MM.1S (cell line): ENCODE measurements at places on chromosomes 2 and 18.

DNA sequence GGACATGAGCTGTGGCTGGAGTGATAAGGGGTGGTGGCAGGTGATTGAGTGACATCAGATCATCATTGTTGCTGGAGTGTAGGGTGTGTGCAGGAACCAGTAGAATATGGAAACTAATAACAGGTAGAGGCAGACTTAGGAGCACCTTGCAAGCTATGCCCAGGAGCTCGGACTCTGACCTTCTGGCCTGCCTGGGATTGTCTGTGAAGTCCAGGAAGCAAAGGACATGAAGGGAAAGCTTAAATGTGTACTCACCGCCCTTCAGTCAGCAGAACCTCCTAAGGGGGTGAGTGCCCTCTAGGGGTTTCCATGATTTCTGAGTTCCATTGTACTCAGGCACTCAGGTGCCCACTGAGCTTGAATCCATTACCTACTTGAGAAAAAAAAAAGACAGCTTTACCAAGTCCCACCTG lies 104.2 kb downstream of the CRIM1 start:
- no peak overlapping the region for H3K4me3 ChIP-seq
- no peak for DNase-seq
- H3K27me3 ChIP-seq = no peaks in the 10 kb centered on the region
- H3K4me1 ChIP-seq = peaks cover 4% of the 10 kb centered on the region; the same call in 1 of the 2 replicates
- no peak overlapping the region for H3K27ac ChIP-seq

- peaks cover 3% of the 10 kb centered on the region; the same call in 1 of the 2 replicates for H3K4me1 ChIP-seq
- peak; percentile 16 for DNase-seq
- no peaks in the 10 kb centered on the region for H3K27me3 ChIP-seq
These were observed 814 bp downstream of the FZD7 start for GRCh38 chr2:202034249-202035088.

GRCh38 chr2:217090024-217090473 lies 230.2 kb upstream of the TNP1 start:
- peak overlapping the region; percentile 41 for H3K4me3 ChIP-seq
- H3K4me1 ChIP-seq = peaks cover 7% of the 10 kb centered on the region; the same call in 1 of the 2 replicates
- peak overlapping the region; percentile 41; the same call in 1 of the 2 replicates for H3K27ac ChIP-seq
- no peaks in the 10 kb centered on the region for H3K36me3 ChIP-seq
- no peaks in the 10 kb centered on the region for H3K27me3 ChIP-seq

DNA sequence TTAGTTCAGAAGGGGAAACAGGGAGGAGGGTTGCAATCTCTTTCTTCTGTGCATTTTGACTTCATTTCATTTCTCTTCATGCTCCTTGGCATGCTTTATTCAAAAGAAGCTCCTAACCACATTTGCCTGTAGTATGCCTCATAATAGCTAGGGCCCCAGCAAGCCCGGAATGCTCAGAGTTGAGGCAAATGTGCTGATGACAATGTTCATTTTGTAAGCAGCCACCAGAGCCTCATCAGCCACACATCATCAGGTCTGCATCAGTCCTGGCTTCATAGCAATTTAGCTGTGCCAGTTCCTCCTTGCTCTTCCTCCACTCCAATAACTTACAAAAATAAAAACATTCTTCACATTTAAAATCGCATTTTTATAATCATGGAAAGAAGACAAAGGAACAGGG lies 65.4 kb upstream of the MMADHC start:
- no peak overlapping the region for H3K4me3 ChIP-seq
- H3K27ac ChIP-seq = no peak overlapping the region
- H3K36me3 ChIP-seq = no peaks in the 10 kb centered on the region

DNA sequence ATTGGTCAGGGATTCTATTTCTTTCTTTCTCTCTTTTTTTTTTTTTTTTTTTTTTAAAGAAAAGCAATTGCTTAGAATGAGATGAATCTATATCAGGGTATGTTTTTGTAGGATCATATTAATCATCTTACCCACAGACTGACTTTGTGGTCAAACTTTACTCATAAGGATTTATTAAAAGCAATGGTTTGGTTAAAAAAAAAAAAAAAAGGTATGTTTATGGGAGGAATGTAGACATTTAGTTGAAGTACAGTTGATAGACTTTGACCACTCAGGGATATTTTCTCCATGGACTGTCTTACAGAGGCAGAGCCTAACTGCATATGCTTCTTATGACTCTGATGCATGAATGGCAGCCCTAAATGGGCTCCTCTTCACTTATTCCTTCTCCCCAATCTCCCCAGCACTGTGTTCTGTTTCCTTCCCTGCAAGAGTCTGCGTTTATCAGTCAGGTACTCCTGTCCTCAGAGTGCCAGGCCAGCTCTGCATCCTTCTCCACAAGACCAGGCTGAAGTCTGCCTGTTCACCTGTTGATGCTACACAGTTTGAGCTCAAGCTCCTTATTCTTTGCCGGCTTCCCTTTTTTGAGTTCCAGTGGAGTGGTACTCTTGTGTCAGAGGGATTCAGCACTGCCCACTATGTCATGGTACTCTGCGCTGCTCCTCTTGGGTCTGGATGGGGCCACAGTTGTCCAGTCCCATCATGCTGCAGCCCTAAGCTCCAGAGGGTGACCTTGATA lies 24.3 kb downstream of the CRIM1 start:
- no peak for DNase-seq
- no peaks in the 10 kb centered on the region for H3K4me1 ChIP-seq
- no peaks in the 10 kb centered on the region for H3K36me3 ChIP-seq
- no peak overlapping the region for H3K4me3 ChIP-seq

GRCh38 chr2:60515721-60516226 lies 37.7 kb downstream of the BCL11A start:
- H3K4me1 ChIP-seq = no peaks in the 10 kb centered on the region
- no peaks in the 10 kb centered on the region for H3K36me3 ChIP-seq
- H3K27ac ChIP-seq = no peak overlapping the region
- H3K4me3 ChIP-seq = no peak overlapping the region
- H3K27me3 ChIP-seq = no peaks in the 10 kb centered on the region
- no peak for DNase-seq

DNA sequence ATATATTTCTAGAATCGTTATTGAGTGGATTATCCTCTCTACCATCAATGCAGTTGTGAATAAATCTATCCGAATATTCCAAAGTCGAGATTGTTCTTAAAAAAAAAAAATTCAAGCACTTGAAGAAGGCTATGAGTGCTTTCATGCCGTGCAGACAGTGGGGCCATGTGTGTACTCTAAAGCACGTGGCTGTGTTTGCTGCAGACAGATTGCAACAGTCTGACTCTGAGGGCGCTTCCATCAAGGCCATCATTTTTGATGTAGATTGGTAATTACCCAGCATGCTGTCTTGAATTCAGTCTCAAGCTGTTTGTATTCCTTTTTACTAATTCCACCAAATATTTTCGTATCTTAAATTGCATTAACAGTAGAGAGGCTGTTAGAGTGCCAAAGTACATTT lies 325.9 kb upstream of the LINC00305 start:
- no peak overlapping the region for H3K4me3 ChIP-seq
- DNase-seq = no peak
- H3K4me1 ChIP-seq = no peaks in the 10 kb centered on the region; the same call in 1 of the 2 replicates
- no peaks in the 10 kb centered on the region for H3K27me3 ChIP-seq
- H3K36me3 ChIP-seq = no peaks in the 10 kb centered on the region

GRCh38 chr2:665340-666073 lies 11.7 kb downstream of the TMEM18 start:
- H3K27ac ChIP-seq = no peak overlapping the region
- H3K4me1 ChIP-seq = no peaks in the 10 kb centered on the region
- peaks cover 7% of the 10 kb centered on the region; the same call in 1 of the 2 replicates for H3K36me3 ChIP-seq
- no peak overlapping the region for H3K4me3 ChIP-seq
- DNase-seq = no peak

DNA sequence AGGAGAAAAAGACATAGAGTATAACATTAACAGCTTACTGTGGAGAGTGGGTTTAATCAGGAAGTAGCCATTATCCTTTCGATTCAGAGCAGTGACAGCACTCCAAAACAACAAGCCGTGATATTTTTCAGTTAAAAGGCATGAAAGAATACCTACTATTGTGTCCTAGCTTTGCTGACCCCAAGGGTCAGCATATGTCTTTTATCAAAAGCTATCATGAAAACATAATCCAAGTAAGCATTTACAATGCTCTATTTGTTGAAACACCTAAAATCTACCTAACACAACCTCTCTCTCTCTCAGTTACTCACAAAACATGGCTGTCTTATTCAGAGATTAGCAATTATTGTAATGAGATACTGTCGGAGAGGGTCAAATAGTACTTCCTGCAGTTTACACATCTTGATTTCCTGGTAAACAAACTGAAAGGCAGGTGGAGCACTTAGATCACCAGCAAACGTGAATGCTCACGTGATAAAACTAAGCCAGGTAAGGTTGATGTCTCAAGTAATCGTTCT lies 100.0 kb downstream of the BAZ2B start:
- peak; percentile 88 for DNase-seq
- H3K36me3 ChIP-seq = no peaks in the 10 kb centered on the region

- no peaks in the 10 kb centered on the region for H3K27me3 ChIP-seq
- no peak for DNase-seq
- no peak overlapping the region for H3K4me3 ChIP-seq
These were observed 34.0 kb downstream of the ARHGAP28 start for GRCh38 chr18:6763524-6763923.

- H3K27me3 ChIP-seq = no peaks in the 10 kb centered on the region
- DNase-seq = no peak
- peaks cover 5% of the 10 kb centered on the region; the same call in 1 of the 2 replicates for H3K4me1 ChIP-seq
- no peak overlapping the region for H3K4me3 ChIP-seq
These were observed 43.4 kb upstream of the ROCK2 start for GRCh38 chr2:11387843-11388242.

GRCh38 chr2:164840930-164841718 lies 499 bp downstream of the COBLL1 start:
- H3K4me3 ChIP-seq = peak overlapping the region; percentile 96
- peak; percentile 88 for DNase-seq
- H3K36me3 ChIP-seq = no peaks in the 10 kb centered on the region
- H3K27me3 ChIP-seq = no peaks in the 10 kb centered on the region
- H3K4me1 ChIP-seq = 0 out of 2 replicates have a peak, but pooled peaks cover 3% of the 10 kb centered on the region

GRCh38 chr2:235002198-235003095 lies 50.6 kb downstream of the SH3BP4 start:
- H3K27ac ChIP-seq = no peak overlapping the region
- H3K36me3 ChIP-seq = no peaks in the 10 kb centered on the region
- no peaks in the 10 kb centered on the region for H3K4me1 ChIP-seq

DNA sequence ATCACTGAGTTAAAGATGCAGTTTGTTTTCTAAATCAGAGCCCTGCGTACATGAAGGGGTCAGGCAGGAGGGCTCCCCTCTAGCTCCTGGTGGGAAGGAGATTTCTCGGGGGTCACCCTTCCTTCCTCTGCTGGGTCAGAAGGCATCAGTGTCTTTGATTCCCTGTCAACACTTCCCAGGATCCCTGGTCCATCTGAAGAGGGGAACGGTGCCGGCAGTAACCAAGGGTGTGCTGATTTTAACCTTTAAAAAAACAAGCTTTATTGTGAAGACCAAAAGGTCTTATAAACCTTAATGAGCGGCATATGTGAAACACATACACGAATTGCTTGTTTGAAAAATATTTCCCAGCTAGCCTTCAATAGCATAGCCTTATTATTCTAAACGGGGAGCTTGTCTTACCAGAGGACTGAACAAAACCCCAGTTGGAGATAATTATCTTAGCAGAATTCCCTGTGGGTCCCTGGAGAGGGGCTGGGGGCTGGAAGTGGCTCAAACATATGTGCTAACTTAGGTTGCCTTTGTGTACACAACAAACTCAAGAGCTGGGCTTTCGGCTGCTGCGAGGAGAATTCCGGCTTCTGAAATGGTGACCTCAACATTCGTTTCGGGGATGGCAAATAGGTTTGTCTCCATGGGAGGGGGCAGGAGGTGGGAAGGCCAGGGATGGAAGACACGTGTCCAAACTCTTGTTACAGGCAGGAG lies 114.9 kb upstream of the MYCN start:
- H3K27ac ChIP-seq = no peak overlapping the region
- no peaks in the 10 kb centered on the region for H3K27me3 ChIP-seq
- no peak for DNase-seq
- no peaks in the 10 kb centered on the region for H3K36me3 ChIP-seq

GRCh38 chr2:156649596-156649995 lies 213.4 kb downstream of the GPD2 start:
- H3K36me3 ChIP-seq = no peaks in the 10 kb centered on the region
- no peaks in the 10 kb centered on the region for H3K27me3 ChIP-seq
- no peak for DNase-seq
- no peak overlapping the region for H3K27ac ChIP-seq
- H3K4me1 ChIP-seq = no peaks in the 10 kb centered on the region
- no peak overlapping the region for H3K4me3 ChIP-seq

DNA sequence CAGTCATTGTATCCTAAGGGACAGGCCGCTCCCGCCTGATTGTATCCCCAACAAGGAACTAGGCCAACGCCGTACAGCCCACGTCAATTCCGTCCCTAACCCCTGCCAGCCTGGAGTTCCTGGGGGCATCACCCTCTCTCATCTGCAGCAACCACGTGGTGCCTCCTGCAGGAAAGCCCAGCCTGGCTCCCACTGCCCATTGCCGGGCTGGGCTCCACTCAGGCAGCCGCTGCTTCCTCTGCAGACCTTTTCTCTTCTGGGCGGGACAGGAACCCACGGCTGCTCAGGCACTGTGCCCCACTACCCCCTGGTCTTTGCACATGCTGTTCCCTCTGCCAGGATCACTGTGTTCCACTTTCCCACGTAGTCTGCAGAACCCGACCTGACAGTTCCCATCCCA lies 212.2 kb downstream of the TFCP2L1 start:
- H3K36me3 ChIP-seq = no peaks in the 10 kb centered on the region
- H3K27me3 ChIP-seq = peaks cover 33% of the 10 kb centered on the region
- DNase-seq = no peak
- no peaks in the 10 kb centered on the region for H3K4me1 ChIP-seq
- no peak overlapping the region for H3K4me3 ChIP-seq

- peaks cover 24% of the 10 kb centered on the region for H3K4me1 ChIP-seq
- no peaks in the 10 kb centered on the region for H3K27me3 ChIP-seq
- no peak for DNase-seq
- H3K4me3 ChIP-seq = no peak overlapping the region
- H3K36me3 ChIP-seq = no peaks in the 10 kb centered on the region
- H3K27ac ChIP-seq = peak overlapping the region; percentile 94; the same call in 1 of the 2 replicates
These were observed 63.4 kb upstream of the BOD1L2 start for GRCh38 chr18:57083485-57083884.

- peak; percentile 51 for DNase-seq
- H3K27ac ChIP-seq = no peak overlapping the region
- no peaks in the 10 kb centered on the region for H3K36me3 ChIP-seq
These were observed 43.2 kb upstream of the NOSTRIN start for GRCh38 chr2:168758970-168759820.

- DNase-seq = no peak
- H3K27ac ChIP-seq = no peak overlapping the region
- H3K36me3 ChIP-seq = no peaks in the 10 kb centered on the region
- no peaks in the 10 kb centered on the region for H3K4me1 ChIP-seq
- H3K27me3 ChIP-seq = no peaks in the 10 kb centered on the region
These were observed 633.4 kb upstream of the TMEFF2 start for GRCh38 chr2:192828175-192828574.

DNA sequence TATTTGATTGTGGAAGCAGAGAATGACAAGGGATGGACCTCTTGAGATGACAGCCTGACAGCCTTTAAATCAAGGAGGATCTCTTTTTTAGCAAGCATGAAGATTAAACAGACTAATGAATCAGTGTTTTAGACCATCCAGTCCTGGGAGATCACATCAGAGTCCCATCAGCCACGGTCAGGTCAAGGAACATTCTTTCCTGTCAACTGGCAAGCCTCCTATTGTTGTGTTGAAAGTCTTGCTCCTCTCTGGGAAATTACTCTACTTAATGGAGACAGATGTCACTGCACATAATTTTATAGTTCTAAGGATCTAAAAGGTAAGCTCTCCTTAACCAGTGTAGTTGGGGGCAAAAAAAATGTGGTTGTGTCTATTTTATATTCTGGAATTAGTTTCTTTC lies 469.0 kb downstream of the TMEM182 start:
- H3K36me3 ChIP-seq = no peaks in the 10 kb centered on the region
- H3K4me3 ChIP-seq = no peak overlapping the region
- H3K4me1 ChIP-seq = no peaks in the 10 kb centered on the region
- no peaks in the 10 kb centered on the region for H3K27me3 ChIP-seq
